GM04503 (cell line): ENCODE measurements at places on chromosomes 12 and 14.

- DNase-seq, result peak; percentile 85
Observed at GRCh38 chr12:105741786-105742566, 396.8 kb downstream of the NUAK1 start.

DNA sequence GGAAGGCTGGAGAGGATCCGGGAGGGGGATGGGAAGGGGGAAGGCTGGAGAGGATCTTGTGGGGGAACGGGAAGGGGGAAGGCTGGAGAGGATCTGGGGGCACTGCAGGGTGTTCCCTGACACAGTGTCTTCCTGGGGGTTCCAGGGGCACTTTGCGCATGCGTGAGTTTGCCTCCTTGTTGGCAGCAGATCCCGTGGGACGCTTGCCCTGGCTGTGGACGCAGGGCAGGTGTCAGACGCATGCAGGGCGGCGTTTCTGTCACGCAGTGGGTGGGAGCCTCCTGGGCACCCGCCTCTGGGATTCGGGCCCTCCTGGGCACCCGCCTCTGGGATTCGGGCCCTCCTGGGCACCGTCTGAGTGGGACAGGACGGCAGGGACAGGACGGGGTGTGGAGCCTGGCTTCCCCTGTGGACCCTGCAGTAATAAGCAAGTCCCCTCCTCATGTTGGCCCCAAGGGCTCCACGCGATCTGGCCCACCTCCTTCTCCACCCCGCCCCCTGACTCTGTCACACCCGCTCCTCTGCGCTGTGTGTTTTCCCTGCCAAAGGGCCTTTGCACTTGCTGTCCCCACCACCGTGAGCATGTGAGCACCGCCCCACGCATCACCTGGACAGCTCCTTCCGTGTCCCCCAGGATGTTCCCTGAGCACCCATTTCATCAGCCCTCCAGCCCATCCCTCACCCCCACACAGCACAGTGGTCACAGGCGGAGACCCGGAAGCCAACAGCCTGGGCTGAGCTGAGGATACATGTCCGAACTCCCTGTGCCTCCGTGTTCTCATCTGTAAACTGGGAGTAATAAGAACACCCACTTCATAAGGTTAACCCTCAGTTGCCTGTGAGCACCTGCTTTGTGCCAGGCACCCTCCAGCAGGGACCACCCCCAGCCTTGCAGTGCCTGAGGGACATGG is 4.4 kb downstream of the MMP17 start:
- no peak for DNase-seq

DNA sequence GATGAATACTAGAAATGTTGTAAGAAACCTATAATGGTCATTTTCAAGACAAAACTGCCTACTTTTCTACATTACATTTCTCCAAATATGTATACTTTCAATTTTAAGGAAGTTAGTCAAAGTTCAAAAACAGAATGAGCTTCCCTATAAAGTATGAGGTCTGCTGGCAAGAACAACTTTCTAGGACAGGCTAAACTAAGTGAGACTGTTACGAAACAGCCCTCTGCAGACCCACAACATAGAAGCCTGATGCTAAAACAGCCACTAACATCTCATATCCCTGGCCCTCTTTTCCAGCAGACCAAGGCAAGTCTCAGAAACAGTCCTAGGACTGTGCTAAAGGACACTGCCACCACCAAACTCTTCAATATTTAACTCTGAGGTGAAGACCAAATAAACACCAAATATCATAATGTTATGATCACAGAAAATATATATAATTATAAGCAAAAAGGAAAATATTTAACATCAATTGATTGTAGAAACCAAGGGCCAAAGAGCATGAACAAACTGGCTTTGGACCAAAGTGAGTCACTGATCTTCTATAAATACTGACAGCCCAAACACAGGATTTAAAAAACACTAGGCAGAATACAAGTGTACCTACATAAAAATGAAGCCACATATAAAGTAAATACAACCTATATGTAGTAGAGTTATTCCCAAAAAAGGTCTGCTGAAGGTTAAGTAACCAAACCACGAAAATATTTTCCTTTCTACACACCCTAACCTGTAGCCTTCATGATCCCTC is 27.7 kb downstream of the PPP4R3A start:
- peak; percentile 19 for DNase-seq

DNA sequence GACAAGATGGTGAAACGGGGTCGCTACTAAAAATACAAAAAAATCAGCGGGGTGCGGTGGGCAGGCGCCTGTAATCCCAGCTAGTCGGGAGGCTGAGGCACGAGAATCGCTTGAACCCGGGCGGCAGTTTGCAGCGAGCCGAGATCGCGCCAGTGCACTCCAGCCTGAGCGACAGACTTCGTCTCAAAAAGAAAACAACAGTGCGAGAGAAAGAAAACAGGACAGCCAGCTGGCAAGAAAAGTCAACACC is 633 bp upstream of the RNU4-2 start:
- DNase-seq, result no peak

- DNase-seq, result no peak
Observed at GRCh38 chr12:91913124-91913523, 232.5 kb downstream of the BTG1 start.

- DNase-seq, result no peak
Observed at GRCh38 chr12:96063046-96063445, 27.7 kb upstream of the LTA4H start.

- DNase-seq, result no peak
Observed at GRCh38 chr12:115570069-115570777, 707.3 kb downstream of the MED13L start.

DNA sequence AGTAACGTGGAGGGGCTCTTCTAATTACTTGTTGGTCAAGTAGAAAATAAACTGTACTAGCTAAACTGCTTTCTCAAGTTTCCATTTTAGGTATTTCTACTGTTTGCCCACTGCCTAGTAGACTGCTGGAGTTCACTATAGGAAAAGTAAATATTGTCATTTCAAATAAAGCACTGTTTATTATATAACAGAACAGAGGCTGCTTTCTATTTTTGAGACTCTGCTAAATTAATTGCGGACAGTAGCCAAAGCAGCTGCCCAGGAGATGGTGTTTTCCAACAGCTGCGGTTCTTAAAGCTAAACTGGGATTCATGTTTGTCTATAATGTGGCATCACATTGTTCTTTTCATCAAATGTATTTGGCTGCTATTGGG is 15.9 kb upstream of the SIX1 start:
- DNase-seq, result no peak

DNA sequence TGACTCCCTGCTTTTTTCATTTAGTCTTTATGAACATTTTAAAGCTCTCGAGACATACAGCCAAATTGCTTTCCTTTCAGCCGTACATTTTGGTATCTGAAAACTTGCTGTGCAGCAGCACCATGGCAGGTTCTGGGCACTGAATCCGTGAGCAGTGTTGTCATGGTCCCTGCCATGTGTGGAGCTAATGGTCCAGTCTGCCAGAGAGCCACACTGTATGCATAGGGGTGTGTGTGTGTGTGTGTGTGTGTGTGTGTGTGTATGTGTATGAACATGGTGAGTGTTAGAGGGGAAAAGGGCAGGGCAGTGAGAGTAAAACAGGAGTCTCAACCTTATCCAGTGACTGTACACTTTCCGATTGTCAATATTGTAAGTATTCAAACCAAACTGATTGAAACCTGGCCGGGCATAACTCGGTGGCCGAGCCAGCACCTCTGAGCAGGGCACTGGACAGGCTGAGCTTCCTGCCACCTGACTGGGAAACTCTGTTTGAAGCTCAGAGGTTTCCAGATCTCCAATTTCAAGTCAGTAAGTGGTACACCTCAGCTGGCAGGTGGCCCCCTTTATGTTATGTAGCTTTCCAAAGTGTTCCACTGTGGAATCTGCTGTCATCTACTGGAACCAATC is 110.0 kb downstream of the ESR2 start:
- no peak for DNase-seq

- DNase-seq, result peak; percentile 53
Observed at GRCh38 chr12:127485528-127485927, 781.4 kb upstream of the TMEM132C start.
